ENCODE measurements at places on chromosomes 11 and 22. TPM values are rescaled to one million over a fixed set of nuclear protein-coding genes. Genes with fewer than 3 reads are reported as not detected.

NNMT gene
- not detected for total RNA-seq

EXPH5 gene
- 0.71 TPM for total RNA-seq

OR52N1 gene
- total RNA-seq, result not detected

MAJIN gene
- not detected for total RNA-seq

TUBA8 gene
- total RNA-seq, result 3.9 TPM

OR5D18 gene
- total RNA-seq, result not detected

DNA sequence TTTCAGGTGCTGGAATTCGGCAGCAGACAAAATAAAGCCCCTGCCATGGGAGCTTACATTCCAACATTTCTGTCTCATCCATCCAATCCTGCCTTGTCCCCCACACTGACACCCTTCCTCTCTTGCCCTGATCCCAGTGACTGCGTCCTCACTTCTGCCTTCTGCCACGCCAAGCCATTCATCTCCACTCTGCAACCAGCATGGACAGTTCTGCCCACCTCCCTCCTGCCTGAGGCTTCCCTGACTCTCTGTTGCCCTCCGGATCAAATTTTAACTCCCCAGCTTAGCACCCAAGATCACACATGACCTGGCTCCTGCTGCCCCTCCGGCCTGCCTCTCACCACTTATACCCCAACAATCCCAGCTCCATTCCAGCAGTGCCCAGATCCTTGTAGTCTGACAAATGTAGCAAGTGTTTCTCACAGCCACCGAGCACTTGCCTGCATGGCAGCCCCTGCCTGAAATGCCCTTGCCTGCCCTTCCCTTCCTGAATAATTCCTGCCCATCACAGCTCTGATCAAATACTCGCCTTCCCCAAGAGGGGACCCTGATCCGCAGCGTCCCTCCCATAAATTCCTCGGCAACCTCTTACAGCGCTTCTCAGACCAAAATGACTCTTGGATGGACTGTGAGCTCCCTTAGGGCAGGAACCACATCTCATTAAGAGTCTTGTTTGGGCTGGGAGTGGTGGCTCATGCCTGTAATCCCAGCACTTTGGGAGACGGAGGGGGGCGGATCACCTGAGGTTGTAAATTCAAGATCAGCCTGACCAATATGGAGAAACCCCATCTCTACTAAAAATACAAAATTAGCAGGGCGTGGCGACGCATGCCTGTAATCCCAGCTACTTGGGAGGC, 2.3 kb downstream of the ACTN3 start:
- no peak for DNase-seq

GRCh38 chr11:97890466-97890865, 1130.3 kb upstream of the CNTN5 start:
- no peak for DNase-seq

DNA sequence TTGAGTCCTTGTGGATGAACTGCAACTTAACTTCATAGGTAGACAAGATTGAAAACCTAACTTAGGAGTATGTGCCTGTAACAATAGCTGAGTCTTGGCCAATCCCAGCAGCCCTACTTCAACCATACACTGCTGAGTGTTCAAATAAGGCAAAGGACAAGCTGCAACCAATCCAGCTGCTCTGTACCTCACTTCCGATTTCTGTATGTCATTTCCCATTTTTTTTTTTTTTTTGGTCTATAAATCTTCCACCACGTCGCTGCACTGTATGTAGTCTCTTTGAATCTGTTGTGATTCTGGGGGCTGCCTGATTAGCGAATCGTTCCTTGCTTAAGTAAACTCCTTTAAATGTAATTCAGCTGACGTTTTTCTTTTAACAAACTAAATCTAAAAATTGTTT, 35.4 kb upstream of the FLI1 start:
- no peak for DNase-seq

GRCh38 chr22:42194953-42195352, 64.3 kb upstream of the CYP2D6 start:
- DNase-seq, result no peak

GRCh38 chr22:42162728-42163489, 32.3 kb upstream of the CYP2D6 start:
- no peak for DNase-seq

GRCh38 chr22:43129426-43130425, 13.5 kb downstream of the MCAT start:
- DNase-seq, result no peak

- DNase-seq, result no peak
Measured at GRCh38 chr11:86675017-86675416, 2.6 kb upstream of the ME3 start.

DNA sequence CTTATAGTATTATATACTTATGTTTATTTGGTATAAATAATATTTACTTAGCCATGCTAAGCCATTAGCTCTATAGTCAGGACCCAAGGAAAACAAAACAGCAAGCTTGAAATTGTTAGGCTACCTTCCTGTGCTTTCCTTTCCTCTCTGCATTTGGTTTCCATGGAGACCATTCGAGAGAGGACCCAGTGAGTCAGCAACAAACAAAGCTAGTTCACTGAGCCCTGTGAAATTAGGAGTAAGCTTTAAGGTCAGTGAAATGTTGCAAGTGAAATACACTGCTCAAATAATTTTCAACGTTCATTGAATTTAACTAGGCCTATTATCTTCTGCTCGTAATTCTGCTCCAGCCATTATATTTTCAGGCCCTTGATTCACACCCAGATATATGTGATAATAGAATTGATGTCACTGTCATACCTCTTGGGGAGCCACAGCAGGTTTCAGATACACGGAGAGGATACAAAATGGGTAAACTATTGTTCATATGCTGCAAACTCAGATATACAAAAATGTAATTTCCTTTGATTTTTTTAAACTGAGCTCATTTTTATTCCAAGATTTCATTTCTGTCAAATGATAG, 9.1 kb upstream of the OR10D3 start:
- no peak for DNase-seq

DNA sequence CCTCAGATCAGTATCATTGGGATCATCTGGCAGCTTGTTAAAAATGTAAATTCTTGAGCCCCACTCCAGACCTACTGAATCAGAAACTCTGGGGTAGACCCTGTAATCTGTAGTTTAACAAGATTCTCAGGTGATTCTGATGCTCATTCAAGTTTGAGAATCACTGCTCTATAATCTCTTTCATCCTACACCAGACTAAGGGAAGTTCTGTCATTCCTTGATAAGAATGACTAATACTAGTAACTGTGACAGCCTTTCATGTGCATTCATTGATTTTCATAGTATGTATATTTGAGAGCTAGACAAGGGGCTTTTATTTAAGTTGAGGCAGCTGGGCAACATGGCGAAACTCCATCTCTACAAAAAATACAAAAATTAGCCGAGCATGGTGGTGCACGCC, 30.0 kb downstream of the NAT10 start:
- no peak for DNase-seq

GRCh38 chr11:107785401-107785800, 73.2 kb downstream of the SLC35F2 start:
- no peak for DNase-seq

DNA sequence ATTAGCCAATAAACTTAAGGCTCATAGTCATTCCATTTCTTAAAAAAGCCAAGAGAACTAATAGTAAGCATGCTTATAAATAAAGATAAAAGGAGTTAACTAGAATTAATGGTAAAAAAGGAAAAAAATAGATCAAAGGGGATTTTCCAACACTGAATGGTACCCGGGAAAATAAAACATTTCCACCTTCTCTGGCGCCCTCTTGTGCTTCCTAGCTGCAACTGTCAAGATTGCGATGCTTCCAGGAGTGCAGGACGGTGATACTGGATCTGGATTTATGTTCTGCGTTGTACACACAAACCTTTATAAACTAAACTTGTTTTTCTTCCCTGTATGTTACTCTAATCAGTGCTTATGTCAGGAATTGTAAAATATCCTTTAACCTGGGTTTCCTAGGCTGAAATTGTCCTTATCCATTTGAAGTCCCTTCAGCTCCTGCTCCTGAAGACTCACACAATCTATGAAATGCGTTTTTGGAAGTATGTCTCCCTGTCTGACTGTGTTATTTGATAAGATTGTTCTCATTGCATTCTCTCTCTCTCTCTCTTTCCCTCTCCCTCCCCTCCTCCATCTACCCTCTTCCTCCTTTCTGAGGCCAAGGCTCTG, 9.6 kb upstream of the HTATIP2 start:
- DNase-seq, result no peak

Measured in activated T-cell treated with anti-CD3 and anti-CD28 coated beads, Interleukin-2, amount 50 U/mL, for 4 hours (primary cell).